ENCODE measurements at places on chromosomes 13 and 19.

DNA sequence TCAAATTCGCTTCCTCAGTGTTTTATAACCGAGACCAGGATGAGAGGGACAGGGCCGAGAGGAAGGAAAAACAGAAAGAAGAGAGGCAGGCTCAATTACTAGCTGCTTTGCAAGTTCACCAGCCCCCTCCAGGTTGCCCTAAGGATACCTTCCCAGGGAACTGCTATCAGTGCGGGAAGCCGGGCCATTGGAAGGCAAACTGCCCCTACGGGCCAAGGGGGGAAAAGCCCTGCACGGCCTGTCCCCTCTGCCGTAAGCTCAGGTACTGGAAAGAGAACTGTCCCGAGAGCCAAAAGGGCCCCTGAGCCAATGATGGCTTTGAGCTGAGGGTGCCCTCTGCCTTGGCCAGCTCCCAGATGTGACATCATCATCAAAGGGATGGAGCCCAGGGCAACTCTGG is 3.2 kb upstream of the ERVV-1 start:
- no peak for DNase-seq

DNA sequence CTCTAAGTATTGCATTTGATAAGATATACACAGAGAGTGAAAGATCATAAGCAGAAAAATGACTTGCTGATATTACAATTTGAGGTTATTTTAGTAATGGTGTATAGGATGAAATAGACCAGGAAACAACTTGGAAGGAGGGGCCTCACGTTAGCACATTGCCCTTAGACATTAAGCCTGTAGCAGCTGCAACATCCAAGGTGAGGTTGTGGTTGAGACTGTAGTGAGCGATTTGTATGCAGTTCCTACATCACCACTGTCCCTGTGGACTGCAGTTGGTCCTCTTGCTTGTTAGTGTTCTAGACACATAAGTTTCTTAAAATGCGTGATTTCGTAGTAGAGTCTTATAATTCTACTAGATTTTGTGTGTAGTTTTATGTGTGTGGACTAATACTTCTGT is 311.3 kb downstream of the ATP8A2 start:
- DNase-seq, result no peak

GRCh38 chr19:48624791-48625723 is 5.8 kb downstream of the SPHK2 start:
- DNase-seq, result no peak

DNA sequence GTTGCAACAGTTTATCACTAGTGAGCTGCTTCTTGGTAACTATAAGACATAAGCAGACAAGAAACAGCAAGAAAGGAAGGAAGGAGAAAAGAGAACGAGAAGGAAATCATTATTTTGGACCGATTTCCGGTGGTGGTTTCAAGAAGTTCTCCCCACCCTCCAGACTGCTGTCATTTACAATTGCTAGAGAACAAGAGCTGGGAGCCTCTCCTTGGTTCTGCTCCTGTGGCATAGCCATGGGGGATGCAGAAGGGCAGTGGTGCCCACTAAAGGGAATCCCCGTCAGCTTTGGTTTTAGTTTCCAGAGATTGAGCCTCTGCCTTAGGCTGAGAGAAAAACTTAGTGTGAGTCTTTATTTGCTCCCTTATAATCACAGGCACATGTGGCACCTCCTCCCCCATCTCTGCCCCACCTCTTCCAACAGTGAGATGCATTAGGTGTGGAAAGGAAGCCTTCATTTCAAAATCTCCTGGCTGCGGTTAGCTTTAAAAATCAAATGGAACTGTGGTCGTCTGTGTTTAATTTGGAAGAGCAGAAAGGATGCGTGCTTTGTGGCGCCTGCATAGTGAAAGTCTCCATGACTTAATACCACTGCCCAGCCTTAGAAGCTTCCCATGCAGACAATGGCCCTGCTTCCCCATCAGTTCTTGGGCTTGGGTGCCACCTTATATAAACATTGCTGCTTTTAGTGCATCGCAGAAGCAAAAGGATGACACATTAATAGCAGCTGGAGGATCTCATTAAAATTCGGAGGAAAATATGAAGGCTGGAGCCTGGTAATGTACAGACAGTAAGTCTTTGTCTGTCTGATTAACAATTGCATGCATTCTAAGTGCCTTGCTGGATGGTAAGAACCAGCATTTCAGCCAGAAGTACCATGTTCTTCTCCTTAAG is 25.0 kb downstream of the LRCH1 start:
- DNase-seq, result peak; percentile 33

- DNase-seq, result no peak
Observed at GRCh38 chr19:5821521-5822180, 16.8 kb downstream of the NRTN start.

DNA sequence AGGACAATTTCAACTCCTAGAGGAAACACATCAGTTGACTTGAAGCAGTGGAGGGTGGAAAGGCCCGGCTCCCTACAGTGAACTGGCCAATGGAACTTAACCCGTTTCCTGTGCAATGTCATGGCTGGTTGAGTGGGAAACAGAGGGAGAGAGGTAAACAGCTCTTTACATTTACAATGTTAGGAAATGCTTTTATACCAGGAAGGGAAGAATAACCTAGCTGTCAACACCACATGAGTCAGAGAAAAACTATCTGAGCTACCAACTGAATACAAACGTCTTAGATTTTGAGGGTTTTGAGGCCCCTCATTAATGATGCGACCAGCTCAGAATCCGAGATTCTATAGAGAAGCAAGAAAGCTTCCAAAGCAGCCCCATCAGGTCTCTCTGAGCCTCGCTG is 36.7 kb downstream of the CARD8 start:
- DNase-seq, result peak; percentile 22

GRCh38 chr13:108924134-108924533 is 294.7 kb downstream of the MYO16 start:
- peak; percentile 84 for DNase-seq

DNA sequence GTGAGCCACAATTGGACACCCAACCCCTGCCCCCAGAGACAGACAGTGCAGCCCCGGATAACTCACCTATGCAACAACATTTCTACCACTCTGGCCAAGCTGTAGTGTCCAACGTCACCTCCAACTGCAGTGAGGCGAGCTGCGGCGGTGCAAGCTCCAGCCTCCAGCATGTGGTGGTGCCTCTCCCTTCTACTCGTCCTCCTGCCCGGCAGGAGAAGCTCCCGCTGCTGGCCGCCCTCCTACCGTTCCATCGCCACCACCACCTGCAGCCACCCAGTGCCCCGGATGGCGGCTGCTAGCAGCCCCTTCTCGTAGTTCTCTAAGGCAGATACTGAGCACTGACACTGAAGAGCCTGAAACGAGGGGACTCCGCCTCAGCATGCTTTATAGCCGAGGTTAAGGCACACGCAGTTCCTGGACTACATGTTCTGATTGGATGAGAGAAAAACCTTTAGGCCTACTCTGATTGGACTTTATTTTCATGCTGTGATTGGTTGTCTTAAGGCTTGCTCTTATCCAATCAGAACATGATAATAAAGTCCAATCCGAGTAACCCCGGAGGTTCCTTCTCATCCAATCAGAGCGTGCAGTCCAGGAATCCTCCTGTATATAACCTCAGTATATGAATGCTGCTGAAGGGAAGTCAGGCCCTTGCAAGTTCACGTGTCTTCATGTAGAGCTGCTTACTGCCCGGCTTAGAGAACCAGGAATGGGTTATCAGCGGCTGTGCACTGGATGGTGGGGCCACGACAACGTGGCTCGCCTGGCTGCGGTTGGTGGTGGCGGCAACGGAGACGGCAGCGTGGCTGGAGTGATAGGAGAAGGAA is 63.5 kb downstream of the TUBA3C start:
- DNase-seq, result no peak

DNA sequence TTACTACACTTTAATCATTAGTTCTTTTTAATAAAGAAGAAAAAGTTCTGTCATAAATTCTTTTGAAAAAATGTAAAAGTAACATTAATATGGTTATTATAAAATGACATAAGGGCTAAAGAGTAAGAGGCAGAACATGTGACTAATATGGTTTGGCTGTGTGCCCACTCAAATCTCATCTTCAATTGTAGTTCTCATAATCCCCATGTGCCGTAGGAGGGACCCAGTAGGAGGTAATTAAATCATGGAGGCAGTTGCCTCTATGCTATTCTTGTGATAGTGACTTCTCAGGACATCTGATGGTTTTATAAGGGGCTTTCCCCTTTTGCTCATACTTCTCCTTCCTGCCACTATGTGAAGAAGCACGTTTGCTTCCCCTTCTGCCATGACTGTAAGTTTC is 104.5 kb downstream of the UGGT2 start:
- DNase-seq, result peak; percentile 47

GRCh38 chr13:113117335-113117872 is 5.2 kb upstream of the F10 start:
- no peak for DNase-seq

- no peak for DNase-seq
Observed at GRCh38 chr13:43482641-43483040, 304.1 kb downstream of the ENOX1 start.

- DNase-seq, result peak; percentile 1
Observed at GRCh38 chr13:64758521-64759244, 2471.5 kb downstream of the PCDH9 start.

DNA sequence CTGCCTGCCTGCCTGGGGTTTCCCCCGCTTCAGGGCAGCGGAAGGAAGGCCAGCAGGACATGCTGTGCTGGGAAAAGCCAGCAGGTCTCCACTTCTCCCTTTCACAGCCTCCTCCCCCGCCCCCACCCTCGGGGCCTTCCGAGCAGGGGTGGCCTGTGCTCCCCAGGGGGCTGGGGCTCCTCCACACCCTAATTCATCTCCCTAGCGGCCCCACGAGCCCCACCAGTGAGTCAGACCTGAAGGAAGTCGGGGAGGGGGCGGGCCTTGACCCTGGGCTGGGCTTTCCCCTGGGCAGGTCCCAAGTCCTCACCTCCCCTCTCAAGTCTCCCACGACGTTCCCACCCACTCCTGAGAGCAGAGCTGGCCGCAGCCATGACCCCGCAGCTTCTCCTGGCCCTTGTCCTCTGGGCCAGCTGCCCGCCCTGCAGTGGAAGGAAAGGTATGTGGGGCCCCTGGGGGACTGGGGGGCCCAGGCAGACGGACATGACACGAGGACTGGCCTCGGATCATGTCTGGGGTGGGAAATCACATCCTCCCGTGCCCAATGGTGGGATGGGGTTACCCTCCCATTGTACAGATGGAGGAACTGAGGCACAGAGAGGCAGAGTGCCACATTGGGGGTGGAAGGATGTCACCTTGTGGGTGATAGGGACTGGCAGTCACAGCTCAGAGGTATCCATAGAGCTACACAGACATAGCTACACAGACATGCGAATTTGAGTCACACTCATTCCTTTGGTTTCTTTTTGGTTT is at the start of gene EBI3:
Gene EBI3, plus strand, starts transcription at position 345 of the 753 bp plus-strand sequence. Its CDS starts 28 bp downstream, at position 373.
- DNase-seq, result peak; percentile 65

DNA sequence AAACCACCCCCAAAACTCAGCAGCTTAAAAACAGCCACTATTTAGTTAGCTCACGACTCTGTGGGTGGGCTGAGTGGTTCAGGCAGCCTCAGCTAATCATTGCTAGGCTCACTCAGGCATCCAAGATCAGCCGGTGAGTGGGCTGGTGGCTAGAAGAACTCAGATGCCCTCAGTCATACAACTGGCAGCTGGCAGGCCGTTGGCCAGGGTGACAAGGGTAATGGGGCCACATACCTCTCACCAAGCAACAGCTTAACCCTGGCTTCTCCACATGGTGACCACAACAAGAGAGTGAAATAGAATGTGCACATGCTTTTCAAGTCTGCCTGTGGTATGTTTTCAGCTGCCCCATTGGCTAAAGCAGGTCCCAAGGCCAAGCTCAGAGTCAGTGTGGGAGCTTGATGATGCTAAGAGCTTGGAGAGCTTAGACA is 435.4 kb upstream of the TSHZ3 start:
- DNase-seq, result no peak

DNA sequence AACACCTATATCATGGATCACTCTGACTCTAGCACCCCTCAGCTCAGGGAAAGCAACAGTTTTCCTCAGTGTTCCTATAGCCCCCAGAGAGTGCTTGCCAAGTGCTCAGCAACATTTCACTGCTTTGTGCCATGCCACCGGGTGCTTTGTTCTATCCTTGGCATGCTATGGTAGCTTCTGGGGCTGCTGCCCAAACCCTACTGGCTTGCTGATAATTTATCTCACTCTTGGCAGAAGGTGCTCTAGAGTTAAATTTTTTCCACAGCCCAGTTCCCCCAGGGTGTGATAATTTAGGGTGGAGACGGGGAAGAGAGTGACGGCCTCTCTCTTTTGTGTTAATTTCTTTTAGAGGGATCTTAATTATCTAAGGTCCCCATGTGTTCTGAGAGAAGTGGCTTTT is 12.6 kb upstream of the CSNK1A1L start:
- no peak for DNase-seq

GRCh38 chr19:3775374-3775711 is 3.3 kb upstream of the RAX2 start:
- DNase-seq, result no peak

- no peak for DNase-seq
Observed at GRCh38 chr13:91203430-91203829, 144.1 kb upstream of the MIR17HG start.

- DNase-seq, result no peak
Observed at GRCh38 chr19:51637362-51637978, 7.3 kb upstream of the SIGLEC5 start.

- no peak for DNase-seq
Observed at GRCh38 chr13:111506125-111506524, 185.7 kb downstream of the TEX29 start.

- no peak for DNase-seq
Observed at GRCh38 chr19:5369962-5370367, 29.4 kb upstream of the PTPRS start.

DNA sequence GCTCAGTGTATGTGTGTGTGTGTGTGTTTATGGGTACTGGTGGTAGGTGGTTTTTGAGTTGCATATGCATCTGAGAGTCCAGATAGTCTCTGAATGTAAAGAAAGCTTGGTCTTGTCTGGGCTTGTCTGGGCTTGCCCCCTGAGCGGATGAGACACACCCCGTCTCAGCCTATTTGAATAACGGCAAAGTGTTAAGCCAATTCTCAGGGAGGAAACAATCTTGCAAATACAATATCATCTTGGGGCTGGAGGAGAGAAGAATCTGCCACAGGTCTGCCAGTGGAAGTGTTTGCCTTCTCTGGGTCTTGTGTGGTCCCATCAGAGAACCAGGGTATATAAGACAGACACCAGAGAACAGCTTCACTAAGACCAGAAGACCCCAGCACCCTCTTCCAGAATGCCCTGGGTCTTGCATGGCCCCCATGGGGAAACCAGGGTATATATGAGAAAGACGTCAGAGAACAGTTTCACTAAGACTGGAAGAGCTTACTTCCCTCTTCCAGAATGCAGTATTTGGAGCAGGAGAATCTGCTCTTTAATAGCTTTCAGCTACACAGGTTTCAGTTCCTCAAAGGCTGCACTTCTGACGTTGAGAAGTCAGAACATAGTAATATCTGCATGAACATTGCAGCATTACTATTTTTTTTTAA is 13.3 kb downstream of the CD70 start:
- no peak for DNase-seq
